ENCODE measurements at places on chromosomes 1 and 21. TPM values are rescaled to one million over a fixed set of nuclear protein-coding genes. Genes with fewer than 3 reads are reported as not detected.

TMPRSS2 gene
- not detected for polyA plus RNA-seq

CAP1 gene
- polyA plus RNA-seq = 103 TPM

TEX38 gene
- polyA plus RNA-seq = not detected

LCE2A gene
- not detected for polyA plus RNA-seq

ZFP69B gene
- polyA plus RNA-seq = 0.78 TPM

CLDN14 gene
- not detected for polyA plus RNA-seq

EXO5 gene
- polyA plus RNA-seq = not detected

OR2T29 gene
- polyA plus RNA-seq = not detected

BSND gene
- polyA plus RNA-seq = not detected

HMGCS2 gene
- not detected for polyA plus RNA-seq

CFHR2 gene
- polyA plus RNA-seq = not detected

IFI44 gene
- 4.2 TPM for polyA plus RNA-seq

SLC1A7 gene
- not detected for polyA plus RNA-seq

ITGB2 gene
- polyA plus RNA-seq = not detected

TAS1R1 gene
- polyA plus RNA-seq = 0.35 TPM

C1orf94 gene
- not detected for polyA plus RNA-seq

FAM89A gene
- 2.5 TPM for polyA plus RNA-seq

ANKRD65 gene
- not detected for polyA plus RNA-seq

PPM1J gene
- 24.7 TPM for polyA plus RNA-seq

TBX15 gene
- polyA plus RNA-seq = not detected
